Naive thymus-derived CD4-positive, alpha-beta T cell (primary cell): ENCODE measurements at places on chromosomes 1 and 21. TPM values are rescaled to one million over a fixed set of nuclear protein-coding genes. Genes with fewer than 3 reads are reported as not detected.

The HSPA6 gene
- total RNA-seq, result 0.32 TPM

The DNAH14 gene
- not detected for total RNA-seq

The ADAMTS1 gene
- total RNA-seq, result 3.3 TPM

The EIF3I gene
- 83.1 TPM for total RNA-seq

The CTH gene
- 5.1 TPM for total RNA-seq

The IQCC gene
- total RNA-seq, result 2.5 TPM

The HIPK1 gene
- total RNA-seq, result 188 TPM
